ENCODE measurements at places on chromosomes 6 and 20. TPM values are rescaled to one million over a fixed set of nuclear protein-coding genes. Genes with fewer than 3 reads are reported as not detected.

Gene DTD1
- total RNA-seq = 18.0 TPM

Gene PNPLA1
- total RNA-seq = not detected

Gene SLC35D3
- 0.16 TPM for total RNA-seq

Gene FHL5
- 3.0 TPM for total RNA-seq

Gene RIPOR3
- 8.2 TPM for total RNA-seq

Gene OR2H2
- total RNA-seq = not detected

Gene TDRD6
- 1.9 TPM for total RNA-seq

Gene SCRT2
- not detected for total RNA-seq

Gene ESR1
- total RNA-seq = 6.9 TPM

Gene ZNF76
- total RNA-seq = 14.5 TPM

Gene ULBP3
- 3.4 TPM for total RNA-seq

Gene PPP1R3G
- total RNA-seq = 4.7 TPM

Gene TCF21
- total RNA-seq = 25.3 TPM

Gene OR12D3
- not detected for total RNA-seq

Gene RHAG
- total RNA-seq = 1.0 TPM

Gene CPXM1
- total RNA-seq = 46.9 TPM

Gene NQO2
- total RNA-seq = 8.7 TPM

Gene KCNQ2
- total RNA-seq = 2.1 TPM

Gene OR2H1
- total RNA-seq = not detected

Gene PGC
- not detected for total RNA-seq

Gene R3HDML
- total RNA-seq = not detected

Gene LGSN
- not detected for total RNA-seq

Gene ARMH2
- total RNA-seq = not detected

Gene LTA
- not detected for total RNA-seq

Gene TCP11
- total RNA-seq = 0.37 TPM

Gene RAET1E
- total RNA-seq = 0.74 TPM

Gene DAAM2
- total RNA-seq = 21.1 TPM

Gene ADGRF4
- total RNA-seq = 3.2 TPM

Gene CD93
- total RNA-seq = 72.8 TPM

Gene TSBP1
- total RNA-seq = not detected

Gene KCNS1
- total RNA-seq = 0.21 TPM

Gene NKX2-4
- total RNA-seq = not detected

Gene NOX3
- not detected for total RNA-seq

Gene CENPW
- 5.4 TPM for total RNA-seq

Gene SLC22A16
- total RNA-seq = 0.63 TPM

Gene RBBP8NL
- total RNA-seq = 0.69 TPM

Gene TRIM40
- not detected for total RNA-seq

Gene IL20RA
- 4.4 TPM for total RNA-seq

Gene LY6G6C
- not detected for total RNA-seq

Gene C6orf132
- total RNA-seq = 2.7 TPM

Gene NMBR
- total RNA-seq = 0.32 TPM

Gene HSD17B8
- total RNA-seq = 7.6 TPM

Gene SPTLC3
- 28.1 TPM for total RNA-seq

Gene C6orf58
- total RNA-seq = not detected

Gene XKR7
- 0.05 TPM for total RNA-seq

Gene PNLDC1
- total RNA-seq = not detected

Gene GNL1
- 30.9 TPM for total RNA-seq

Gene PET117
- 6.8 TPM for total RNA-seq

Data from urinary bladder (tissue), 4 donors.